Pulmonary artery endothelial cell (primary cell): ENCODE measurements at places on chromosomes 13 and 19. TPM values are rescaled to one million over a fixed set of nuclear protein-coding genes. Genes with fewer than 3 reads are reported as not detected.

SPRED3 gene
- 3.4 and 3.6 TPM in 2 replicates for total RNA-seq

DNA sequence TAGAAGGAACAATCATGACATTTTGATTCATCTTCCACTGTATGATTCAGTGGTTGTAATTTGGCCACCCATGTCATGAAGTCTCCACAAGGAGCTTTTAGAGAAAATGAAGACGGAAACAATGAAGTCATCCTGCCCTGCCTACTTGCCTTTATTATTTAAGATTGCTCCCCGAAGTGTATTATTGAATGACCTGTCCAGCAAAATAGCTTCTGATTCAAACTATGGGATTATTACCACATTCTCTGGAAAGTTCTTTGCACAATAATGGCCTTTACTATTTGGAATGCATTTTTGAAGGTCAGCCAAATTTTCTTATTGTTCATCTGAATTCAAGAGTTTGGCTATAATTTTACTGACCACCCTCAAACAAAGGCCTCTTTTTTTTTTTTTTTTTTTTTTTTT is 77.8 kb upstream of the RFC3 start:
- no peak for DNase-seq

DHDH gene
- not detected in 2 replicates for total RNA-seq

DNA sequence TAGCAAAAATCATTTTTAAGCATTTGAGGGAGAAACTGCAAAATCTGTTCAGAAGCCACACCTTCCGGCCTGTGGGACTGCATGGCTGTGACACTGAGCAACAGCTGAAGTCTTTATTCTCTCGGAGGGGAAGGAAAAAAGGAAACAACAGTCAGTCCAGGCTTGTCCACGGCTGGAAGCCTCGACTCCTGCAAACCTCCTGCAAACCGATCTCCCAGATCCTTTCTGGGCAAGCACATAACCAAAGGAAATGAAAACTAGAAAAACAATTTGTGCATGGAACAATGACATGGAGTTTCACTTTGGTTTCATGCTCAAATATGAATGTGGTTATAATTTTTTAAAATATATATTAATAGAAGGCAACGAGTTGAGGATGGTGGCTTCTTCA is 1.0 kb downstream of the COL4A1 start:
- DNase-seq = no peak

GRCh38 chr13:49424011-49424560 is 19.8 kb downstream of the CAB39L start:
- no peak for DNase-seq

DNA sequence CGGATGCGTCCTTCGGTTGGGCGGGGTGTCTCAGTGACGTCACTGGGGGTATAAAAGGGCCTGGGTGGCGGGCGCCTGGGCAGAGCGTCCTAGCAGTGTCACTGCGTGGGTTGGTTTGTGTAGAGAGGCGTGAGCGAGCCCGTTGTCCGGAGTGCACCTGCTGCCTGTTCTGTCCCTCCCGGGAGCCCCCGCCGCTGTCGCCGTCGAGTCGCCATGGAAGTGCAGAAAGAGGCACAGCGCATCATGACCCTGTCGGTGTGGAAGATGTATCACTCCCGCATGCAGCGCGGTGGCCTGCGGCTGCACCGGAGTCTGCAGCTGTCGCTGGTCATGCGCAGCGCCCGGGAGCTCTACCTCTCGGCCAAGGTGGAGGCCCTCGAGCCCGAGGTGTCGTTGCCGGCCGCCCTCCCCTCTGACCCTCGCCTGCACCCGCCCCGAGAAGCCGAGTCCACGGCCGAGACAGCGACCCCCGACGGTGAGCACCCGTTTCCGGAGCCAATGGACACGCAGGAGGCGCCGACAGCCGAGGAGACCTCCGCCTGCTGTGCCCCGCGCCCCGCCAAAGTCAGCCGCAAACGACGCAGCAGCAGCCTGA is 2.9 kb downstream of the IER2 start:
- peak; percentile 74 for DNase-seq
